ENCODE measurements at places on chromosomes 12 and 14. TPM values are rescaled to one million over a fixed set of nuclear protein-coding genes. Genes with fewer than 3 reads are reported as not detected.

The A2M gene
- polyA plus RNA-seq = 11.0 TPM

The VDR gene
- not detected for polyA plus RNA-seq

The AQP2 gene
- not detected for polyA plus RNA-seq

The IKZF4 gene
- polyA plus RNA-seq = 1.0 TPM

The MYH6 gene
- not detected for polyA plus RNA-seq

The LBHD2 gene
- polyA plus RNA-seq = not detected

The GRIP1 gene
- 6.8 TPM for polyA plus RNA-seq

The CMA1 gene
- polyA plus RNA-seq = not detected
